ENCODE measurements at places on chromosomes 4 and X. TPM values are rescaled to one million over a fixed set of nuclear protein-coding genes. Genes with fewer than 3 reads are reported as not detected.

NUDT9 gene
- 45.8 TPM for polyA plus RNA-seq

GRCh38 chrX:150476164-150476699, 92.2 kb upstream of the MTM1 start:
- DNase-seq, result peak; percentile 21

GRCh38 chr4:2941138-2942036, 21.8 kb downstream of the NOP14 start:
- DNase-seq, result no peak

DNA sequence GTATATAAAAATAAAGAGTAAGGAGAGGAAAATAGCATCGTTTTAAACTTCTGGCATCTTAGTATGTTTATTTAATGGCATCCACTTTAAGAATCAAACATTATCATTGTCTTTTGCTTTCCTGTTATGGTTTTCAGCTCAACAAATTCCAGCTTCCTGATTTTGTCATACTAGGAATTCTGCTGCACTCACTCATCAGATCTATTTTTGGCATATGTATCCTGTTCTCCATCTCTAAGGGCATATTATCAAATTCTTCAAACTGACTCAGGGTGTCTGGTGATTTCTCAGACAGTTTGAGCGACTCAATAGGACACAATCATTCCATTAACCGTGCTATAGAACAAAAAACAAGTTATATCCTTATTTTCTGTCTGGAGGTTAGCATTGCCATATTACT, 248.5 kb upstream of the DIAPH2 start:
- no peak for DNase-seq

GRCh38 chr4:189022440-189023035, 883.3 kb downstream of the TRIML1 start:
- no peak for DNase-seq

DNA sequence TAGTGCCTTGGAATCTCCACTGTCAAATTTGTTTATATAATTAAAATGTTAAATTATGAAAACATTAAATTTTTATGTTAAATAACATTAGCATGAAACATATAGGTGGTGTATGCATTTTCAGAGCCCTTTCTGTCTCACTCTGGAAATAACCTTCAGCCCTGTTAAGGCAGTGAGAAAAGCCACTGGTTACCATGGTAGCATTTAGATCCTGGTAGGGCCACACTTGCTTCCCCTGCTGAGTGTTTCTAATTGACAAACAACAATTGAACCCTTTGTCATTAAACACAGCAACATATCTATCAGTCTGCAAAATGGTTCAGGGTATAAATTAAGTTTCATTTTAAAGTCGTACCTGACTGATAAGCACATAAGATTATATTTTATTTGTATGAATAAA, 63.5 kb downstream of the PDK3 start:
- no peak for DNase-seq

VGLL1 gene
- 9.0 TPM for polyA plus RNA-seq

GRCh38 chr4:177118596-177118995, 191.1 kb upstream of the NEIL3 start:
- no peak for DNase-seq

DNA sequence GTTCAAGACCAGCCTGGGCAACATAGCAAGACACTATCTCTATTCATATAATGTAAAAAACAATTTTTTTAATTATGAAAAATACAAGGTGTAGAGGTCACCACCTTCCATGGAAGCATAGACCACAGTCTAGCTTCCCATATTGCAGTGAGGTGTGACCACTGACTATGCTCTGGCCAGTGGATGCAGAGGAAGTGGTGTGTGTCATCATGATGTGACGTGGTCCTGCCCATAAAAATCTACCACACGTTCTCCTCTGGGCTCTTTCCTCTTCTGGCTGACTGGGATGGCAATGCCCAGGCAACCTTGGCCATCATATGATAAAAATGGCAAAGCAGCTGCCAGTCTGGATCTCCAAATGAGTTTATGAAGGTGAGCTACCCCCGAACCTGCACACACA, 65.7 kb downstream of the RBM47 start:
- DNase-seq, result no peak

DNA sequence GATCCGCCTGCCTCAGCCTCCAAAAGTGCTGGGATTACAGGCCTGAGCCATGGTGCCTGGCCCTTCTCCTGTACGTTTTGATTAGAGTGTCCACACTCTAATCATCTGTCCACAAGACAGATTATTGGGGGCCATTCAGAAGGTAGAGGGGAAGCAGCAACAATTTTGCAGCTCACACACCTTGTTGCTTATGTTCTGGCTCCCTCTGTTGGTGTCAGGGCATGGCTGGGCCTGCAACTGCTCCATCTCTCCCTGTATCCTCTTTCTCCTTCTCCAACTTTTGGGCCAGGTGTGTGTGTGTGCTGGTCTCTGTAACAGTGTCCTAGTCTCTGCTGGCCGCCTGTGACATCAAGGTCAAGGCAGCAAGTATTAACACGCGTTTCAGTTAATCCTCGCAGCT, 125.5 kb upstream of the MBNL3 start:
- no peak for DNase-seq

DNA sequence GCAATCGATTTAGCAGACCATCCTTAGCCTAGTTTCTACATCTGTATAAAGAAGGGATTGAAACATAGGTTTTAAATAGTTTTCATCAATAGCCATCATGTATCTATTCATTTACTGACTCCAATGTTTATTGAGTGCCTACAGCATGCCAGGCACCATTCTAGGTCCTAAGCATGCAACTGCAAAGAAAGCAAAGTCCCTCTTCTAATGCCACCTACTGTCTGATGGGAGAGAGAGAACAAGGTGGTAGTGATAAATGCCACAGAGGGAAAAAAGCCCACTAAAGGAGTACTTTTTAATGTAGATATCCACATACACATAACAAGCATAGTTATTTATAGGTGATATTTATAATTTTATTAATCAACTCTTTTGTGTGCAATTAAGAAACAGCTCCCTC, 67.6 kb upstream of the PPARGC1A start:
- DNase-seq, result no peak

KLHL13 gene
- 2.7 TPM for polyA plus RNA-seq

- peak; percentile 68 for DNase-seq
Observed at GRCh38 chr4:154741922-154742850, 1.6 kb upstream of the LRAT start.

- no peak for DNase-seq
Observed at GRCh38 chrX:48698306-48698705, 1.8 kb downstream of the SUV39H1 start.

FGF2 gene
- polyA plus RNA-seq, result 7.2 TPM

DNA sequence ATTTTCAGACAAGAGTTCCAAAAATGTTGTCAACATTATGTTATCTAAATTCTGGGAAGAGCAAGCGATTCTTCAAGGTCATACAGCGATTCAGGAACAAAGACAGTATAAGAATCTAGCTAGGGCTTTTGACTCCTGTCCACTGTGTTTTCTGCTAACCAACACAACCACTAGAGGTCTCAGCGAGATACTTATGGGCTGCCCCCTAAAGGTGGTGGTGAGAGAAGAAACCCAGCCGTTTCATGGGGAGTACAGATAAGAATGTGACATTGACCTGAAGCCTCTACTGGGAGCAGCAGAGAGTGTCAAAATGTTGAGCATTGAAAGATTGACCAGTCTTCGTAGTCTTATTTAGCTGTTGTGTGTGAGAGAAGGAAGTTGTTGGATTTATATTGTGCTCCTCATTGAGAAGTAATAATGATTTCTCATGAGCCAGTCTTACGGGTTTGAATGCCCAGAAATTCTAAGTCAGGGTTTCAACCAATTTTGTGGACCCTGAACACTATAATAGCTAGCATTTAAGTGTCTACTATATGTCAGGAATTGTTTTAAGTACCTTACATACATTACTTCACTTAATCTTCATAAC, 168.3 kb downstream of the SPRY1 start:
- DNase-seq, result no peak

DNA sequence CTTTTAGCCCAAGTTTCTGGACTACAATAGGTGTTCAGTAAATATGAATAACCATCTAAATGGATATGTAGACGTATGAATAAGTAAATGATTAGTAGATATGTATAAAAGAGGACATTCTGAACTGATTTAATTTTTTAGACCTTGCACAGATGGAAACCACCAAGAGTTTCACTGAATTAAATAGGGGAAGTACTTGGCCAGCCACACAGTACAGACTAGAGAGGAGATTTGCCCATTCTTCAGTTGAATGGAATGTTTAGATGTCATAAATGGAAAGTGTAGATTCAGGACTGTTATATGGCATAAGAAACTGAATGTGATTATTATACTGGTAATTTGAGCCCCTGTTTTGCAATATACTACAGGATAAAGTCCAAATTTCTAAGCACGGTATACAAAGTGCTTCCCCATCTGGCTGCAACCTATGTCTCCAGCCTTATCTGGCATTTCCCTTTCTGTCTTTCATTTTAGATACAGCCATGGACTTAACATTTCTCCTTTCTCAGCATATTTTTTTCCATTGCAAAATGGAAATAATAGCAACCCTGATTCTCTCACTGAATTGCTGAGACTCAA, 137.8 kb upstream of the HS3ST1 start:
- peak; percentile 71 for DNase-seq

- DNase-seq, result no peak
Observed at GRCh38 chrX:77640702-77641101, 145.3 kb downstream of the ATRX start.

DNA sequence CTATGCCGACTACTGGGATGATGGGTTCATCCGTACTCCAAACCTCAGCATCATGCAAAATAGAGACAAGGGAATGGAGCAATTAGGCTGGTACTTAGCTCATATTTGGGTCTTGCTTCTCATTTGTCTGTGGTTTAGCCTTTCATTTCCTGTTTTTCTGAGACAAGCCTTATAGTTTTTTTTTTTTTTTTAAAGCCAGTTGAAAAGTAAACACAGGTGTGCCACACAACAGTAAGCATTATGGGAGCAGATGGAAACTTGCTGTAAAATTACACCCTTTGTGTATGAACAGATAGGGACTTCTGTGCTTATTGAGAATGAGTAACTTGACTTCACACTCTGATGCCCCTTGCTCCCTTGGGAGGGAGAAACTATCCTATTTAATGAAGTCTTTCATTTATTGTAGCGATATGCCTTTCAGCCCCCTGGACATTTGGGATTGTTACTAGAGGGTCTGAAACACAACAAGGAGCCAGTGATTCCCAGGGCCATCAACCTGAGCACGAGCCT, 13.7 kb downstream of the RASSF6 start:
- DNase-seq, result no peak

SMIM31 gene
- 0.25 TPM for polyA plus RNA-seq

GC gene
- 0.77 TPM for polyA plus RNA-seq

SLC25A4 gene
- 18.5 TPM for polyA plus RNA-seq

HPGDS gene
- polyA plus RNA-seq, result 4.2 TPM

GALNTL6 gene
- polyA plus RNA-seq, result not detected

CT45A1 gene
- polyA plus RNA-seq, result 12.9 TPM

GRCh38 chr4:111434586-111434985, 710.7 kb upstream of the FAM241A start:
- DNase-seq, result no peak

- no peak for DNase-seq
Observed at GRCh38 chr4:99807666-99808065, 9.0 kb upstream of the DAPP1 start.

DNA sequence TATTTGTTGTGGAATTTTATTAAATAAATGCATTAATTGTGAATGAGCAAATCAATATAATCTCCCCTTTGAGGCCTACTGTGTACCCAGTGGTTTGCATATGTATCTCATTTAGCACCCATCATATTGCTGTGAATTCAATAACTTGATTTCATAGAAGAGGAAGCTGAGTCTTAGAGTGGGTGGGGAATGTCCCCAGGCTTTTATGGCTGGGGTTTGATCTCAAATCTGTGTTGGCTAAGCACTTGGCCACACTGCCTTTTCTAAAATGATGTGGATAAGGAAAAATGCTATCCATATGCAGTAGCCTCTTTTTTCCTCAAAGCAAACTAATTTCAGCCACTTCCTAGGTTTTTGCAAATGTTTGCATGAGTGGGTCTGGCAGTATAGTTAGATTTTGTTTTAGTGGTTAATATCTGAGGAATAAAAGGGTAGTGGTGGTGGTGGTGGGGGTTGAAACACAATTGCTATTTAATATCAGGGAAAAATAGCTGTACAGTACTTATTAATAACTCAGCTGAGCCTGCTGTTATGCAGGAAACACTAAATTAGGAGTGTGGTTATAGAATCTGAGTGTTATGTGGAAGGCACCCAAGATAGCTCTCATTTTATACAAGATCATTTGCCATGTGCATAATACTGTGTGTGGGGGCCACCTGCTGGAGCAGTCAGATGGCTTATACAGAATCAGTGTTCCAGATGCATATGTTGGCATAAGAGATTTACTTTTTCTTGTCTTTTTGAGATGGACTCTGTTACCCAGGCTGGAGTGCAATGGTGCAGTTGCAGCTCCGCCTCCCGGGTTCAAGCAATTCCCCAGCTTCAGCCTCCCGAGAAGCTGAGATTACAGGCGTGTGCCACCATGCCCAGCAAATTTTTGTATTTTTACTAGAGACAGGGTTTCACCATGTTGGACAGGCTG, 108.0 kb downstream of the TMEM131L start:
- DNase-seq, result peak; percentile 59

- DNase-seq, result no peak
Observed at GRCh38 chr4:26071688-26072087, 157.7 kb downstream of the SMIM20 start.

GRCh38 chrX:139882299-139882698, 50.6 kb downstream of the ATP11C start:
- DNase-seq, result no peak

DCAF12L2 gene
- 0.13 TPM for polyA plus RNA-seq

USP17L21 gene
- not detected for polyA plus RNA-seq

GRCh38 chrX:80578517-80579105, 158.4 kb downstream of the TENT5D start:
- no peak for DNase-seq
